ENCODE measurements at places on chromosomes 6 and 20.
A peak's percentile ranks its signal among the peaks of the same experiment; 100 is the strongest.

DNA sequence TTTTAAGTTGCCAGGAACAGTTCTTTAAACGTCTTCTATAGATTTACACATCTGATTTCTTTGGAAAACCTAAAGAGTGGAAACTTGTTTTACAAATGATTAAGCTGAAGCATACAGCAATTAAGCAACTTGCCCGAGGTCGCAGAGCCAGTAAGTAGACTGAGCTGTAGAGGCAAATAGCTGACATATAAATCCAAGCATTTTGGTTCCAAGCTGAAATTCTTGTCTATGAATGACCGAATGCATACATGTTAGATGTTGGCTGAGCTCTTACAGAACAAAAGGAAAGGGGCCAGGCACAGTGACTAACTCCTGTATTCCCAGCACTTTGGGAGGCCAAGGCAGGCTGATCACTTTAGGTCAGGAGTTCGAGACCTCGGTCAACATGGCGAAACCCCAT, 101.8 kb upstream of the SGK1 start:
- DNase-seq = no peak

DNA sequence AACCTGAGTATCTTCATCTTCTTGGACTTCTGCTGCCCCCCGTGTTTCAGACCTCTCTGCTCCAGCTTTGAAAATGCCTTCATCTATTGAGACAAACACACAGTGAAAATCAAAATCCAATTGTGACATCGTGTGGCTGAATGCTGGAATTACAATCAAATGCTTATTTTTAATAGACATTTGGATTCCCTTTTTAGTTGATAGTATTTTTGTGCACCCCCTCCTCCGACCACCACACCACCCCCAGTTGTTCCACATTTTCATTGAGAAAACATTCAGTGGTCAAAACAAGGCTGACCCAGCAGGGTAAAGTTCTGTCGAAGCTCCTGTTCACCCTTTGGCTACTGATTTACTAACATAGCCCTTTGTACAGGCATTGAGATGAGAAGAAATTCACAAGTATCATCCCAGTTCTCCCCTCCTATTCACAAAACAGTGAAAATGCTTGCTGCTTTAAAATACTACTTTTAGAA, 79.0 kb downstream of the NRSN1 start:
- DNase-seq = no peak

DNA sequence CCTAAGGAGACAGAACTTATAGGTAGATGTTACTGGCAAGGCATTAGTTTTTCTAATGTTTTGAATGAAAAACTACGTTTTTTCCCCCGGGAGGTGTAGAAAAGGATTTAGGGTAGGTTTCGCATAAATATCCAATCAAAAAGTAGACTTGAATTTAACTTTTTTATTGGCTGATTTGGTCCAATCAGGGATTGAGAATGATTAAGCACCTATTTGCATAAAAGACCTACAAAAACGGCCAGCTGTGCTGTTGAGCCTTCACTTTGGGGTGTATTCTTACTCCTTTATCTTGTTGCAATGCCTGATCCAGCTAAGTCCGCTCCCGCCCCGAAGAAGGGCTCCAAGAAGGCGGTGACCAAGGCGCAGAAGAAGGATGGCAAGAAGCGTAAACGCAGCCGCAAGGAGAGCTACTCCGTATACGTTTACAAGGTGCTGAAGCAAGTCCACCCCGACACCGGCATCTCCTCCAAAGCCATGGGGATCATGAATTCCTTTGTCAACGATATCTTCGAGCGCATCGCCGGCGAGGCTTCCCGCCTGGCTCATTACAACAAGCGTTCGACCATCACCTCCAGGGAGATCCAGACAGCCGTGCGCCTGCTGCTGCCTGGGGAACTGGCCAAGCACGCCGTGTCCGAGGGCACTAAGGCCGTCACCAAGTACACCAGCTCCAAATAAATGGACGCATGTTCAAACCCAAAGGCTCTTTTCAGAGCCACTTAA, 113.5 kb upstream of the BTN3A2 start:
- DNase-seq = peak; percentile 49

DNA sequence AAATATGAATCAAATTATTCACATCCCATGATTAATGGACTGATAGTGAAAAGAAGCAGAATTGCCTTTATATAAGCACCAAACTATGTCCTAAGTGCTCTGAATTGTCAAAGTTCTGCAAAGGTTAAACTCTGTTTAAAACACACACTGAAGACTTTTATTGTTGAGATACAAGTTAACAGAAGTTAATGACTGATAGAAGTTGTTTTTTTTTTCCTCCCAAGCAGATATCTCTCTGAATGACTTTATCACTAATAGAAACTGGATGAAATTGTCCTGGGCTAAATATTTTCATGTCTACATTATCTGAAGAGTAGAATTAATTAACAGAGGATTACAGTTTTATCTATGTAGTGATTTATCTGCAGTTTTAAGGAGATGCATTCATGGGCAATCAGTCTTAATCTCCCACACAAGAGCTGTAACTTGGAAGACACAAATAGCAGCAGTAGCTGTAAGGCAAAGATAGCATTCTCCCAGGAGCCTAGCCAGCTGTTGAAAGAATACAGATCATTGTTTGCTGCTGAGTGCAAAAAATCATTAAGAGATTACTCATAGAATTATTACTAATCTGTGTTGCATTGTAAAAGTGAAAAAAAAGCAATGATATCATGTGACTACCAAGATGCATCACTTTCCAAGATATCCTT, 49.9 kb downstream of the BMP5 start:
- no peak for DNase-seq

DNA sequence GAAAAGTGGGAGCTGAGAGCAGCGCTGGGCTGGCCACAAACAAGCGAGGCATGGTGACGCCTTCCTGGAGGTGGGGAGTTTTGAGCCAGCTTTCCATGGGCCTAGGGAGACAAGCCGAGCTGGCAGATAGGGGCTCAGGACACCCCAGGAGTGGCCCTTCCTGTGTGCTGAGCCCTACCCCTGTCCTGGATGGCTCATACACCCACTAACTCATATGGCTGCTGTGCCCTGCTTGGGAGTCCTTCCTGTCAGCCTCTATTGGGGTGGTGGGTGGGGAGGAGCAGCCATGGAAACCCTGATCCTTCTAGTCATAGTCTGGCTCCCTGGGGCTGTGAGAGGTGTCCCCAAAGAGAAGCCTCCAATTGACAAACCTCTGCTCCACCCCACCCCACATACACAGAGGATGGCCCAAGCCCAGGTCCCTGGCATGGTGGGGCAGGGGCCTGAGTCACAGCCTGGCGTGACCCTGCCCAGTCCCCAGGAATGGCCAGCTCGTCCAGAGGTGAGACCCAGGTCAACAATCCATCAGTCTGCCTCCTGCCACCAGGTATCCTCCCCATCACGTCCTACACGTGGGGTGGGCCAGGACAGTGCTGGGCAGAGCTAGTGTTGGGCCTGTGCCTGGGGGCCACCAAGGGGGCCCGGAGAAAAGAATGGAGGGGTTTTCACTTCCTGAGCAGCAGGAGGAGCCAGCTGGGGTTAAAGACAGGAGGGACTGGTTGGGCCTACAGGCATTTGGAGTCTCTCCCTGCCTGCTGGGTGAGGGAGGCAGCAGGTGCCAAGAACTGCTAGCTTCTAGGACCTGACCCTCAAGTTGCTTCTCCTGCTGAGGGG, 52.2 kb downstream of the MRPL14 start:
- no peak for DNase-seq

DNA sequence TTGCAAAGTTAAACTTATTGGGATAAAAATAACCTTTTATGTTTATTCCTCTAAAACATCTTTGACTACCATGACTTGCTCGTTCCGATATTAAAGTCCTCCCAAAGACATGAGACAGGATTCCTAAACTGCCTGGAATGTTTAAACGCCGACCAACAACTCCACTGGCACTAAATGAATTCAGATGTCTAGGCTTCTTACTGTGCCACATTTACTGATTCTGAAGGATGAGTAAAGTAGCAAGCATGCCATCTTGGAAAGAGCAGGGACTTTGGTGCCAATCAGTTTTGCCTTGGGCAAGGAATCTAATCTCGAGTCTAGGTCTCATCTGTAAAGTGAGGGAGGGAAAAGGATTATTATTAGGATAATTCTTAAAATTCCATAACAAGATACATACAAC, 25.3 kb downstream of the MBOAT1 start:
- DNase-seq = no peak

- DNase-seq = no peak
Observed at GRCh38 chr6:33722103-33722623, 10.7 kb upstream of the UQCC2 start.

- no peak for DNase-seq
Observed at GRCh38 chr6:117512987-117513573, 30.6 kb downstream of the DCBLD1 start.

- DNase-seq = peak; percentile 14
Observed at GRCh38 chr20:51766994-51767866, 960 bp downstream of the ATP9A start.

DNA sequence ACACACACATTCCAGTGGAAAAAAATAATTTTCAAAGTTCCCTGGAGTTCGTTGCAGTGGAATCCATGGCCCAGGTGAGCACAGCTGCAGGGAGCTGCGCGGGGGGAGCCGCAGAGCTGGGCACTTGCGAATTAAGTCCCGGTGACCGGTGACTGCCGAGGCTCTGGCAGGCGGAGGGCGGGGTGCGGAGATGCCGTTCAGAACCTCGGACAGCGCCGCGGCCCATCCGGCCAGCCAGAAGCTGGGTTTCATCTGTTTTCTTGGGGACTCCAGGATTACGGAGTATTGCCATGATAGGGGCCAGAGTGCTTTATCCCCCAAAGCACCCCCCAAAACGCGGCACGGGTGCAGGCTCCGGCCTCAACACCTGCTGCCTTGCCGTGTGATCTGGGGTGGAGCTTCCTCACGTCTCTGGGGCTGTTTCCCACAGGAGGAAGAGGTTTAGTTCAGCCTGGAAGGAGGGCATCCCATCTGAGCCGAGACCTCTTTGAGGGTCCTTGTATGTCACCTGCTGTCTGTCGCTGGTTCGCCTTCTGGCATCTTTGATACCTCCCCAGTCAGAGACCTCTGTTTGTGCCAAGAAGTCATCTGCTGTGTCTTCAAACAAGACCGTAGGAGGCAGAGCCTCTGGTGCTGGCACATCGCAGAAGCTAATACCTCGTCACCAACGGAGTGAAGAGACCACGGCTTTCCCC, 99.4 kb downstream of the YTHDF1 start:
- DNase-seq = no peak

GRCh38 chr6:13260831-13261230, 67.5 kb downstream of the TBC1D7 start:
- no peak for DNase-seq

- DNase-seq = no peak
Observed at GRCh38 chr20:2834401-2835110, 5.9 kb downstream of the PCED1A start.

DNA sequence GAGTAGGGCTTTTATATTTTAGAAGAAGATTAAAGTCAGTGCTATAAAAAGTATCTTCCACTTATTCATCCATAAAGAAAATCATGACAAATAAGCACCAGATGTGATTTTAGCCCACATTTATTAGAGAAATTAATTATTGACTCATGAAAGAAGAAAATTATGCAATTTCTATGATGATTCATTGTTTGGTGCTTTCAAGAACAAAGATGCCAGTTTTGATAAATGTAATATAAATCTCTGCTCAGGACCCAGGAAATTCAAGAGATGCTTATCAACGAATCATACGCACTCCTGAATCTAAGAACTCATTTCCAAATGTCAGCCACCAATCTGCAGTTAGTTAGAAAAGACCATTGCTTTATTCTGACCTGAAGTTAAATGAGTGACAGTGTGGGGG, 211.4 kb downstream of the ARHGAP18 start:
- DNase-seq = peak; percentile 12

GRCh38 chr6:39083231-39083634, 31.8 kb downstream of the SAYSD1 start:
- no peak for DNase-seq

- no peak for DNase-seq
Observed at GRCh38 chr20:58889334-58889760, 36.8 kb downstream of the GNAS start.

DNA sequence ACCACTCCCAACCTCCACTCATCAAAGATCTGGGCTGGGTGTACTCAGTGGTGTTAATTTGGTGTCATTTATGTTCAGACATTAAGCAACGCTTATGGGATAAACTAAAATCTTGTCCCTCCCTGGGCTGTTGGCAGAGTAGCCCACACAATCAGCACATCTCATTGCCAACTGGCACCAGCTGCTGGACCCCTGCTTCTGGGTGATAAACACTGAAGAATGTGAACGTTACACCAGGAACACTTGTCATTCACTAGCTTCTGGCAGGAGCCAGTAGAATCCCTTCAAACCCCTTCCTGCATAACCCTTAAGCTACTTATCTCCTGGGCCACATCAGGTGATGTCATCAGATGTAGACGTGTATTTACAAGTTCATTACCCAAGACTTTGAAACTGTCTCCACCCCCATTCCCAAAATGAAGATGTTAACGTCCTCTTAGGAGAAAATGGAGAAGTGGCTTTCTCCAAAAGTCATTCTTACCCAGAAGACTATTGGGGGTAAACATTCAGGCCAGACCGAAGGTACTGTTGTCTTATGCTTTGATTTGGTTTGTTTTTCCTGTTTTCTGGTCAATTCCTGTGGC, 107.8 kb upstream of the CD93 start:
- DNase-seq = no peak

GRCh38 chr6:65110031-65110430, 597.0 kb downstream of the EYS start:
- no peak for DNase-seq

- no peak for DNase-seq
Observed at GRCh38 chr6:138187156-138187555, 25.4 kb downstream of the ARFGEF3 start.

- DNase-seq = no peak
Observed at GRCh38 chr6:128039543-128039942, 138.7 kb upstream of the THEMIS start.

DNA sequence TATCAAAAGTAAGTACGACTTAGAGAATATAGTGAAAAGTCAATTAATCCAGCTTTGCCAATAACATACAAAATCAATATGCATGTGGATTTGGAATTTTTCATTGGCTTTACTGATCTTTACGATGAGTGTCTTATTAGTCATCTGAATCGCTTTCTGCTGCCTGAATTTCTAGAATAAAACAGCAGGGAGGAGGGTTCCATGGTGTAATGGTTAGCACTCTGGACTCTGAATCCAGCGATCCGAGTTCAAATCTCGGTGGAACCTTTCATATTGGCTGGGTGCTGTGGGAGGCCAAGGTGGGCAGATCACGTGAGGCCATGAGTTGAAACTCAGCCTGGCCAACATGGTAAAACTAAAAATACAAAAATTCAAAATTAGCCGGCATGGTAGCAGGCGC, 448.8 kb downstream of the RNF144B start:
- DNase-seq = no peak

GRCh38 chr20:53713328-53714056, 119.9 kb upstream of the ZNF217 start:
- DNase-seq = no peak
